ENCODE measurements at places on chromosomes 11 and 22. TPM values are rescaled to one million over a fixed set of nuclear protein-coding genes. Genes with fewer than 3 reads are reported as not detected.

- DNase-seq = peak; percentile 23
Measured at GRCh38 chr11:24592360-24592759, 95.5 kb downstream of the LUZP2 start.

DNA sequence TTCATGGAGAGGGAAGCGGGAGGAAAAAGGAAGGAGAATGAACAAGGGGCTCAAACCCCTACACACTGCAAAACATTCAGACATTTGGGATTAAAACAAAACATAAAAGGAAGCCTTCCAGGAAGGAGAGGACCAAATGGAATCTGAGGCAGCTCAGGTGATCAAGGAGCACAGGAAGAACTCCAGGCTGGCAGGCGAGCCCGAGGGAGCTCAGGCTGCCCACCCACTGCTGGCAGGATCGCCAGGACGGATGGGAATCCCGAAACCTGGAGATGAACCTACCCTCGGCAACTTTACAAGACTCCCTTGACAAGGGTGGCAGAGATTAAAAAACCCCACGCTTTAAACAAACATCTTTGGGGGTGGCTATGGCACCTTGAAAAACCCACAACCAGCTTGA, 5.0 kb upstream of the PYGM start:
- DNase-seq = no peak

Gene OR5M11
- not detected for total RNA-seq

Gene RIC3
- total RNA-seq = 0.26 TPM

- DNase-seq = no peak
Measured at GRCh38 chr11:112253605-112254242, 6.9 kb downstream of the PLET1 start.

Gene ARHGAP20
- under 0.01 TPM for total RNA-seq

DNA sequence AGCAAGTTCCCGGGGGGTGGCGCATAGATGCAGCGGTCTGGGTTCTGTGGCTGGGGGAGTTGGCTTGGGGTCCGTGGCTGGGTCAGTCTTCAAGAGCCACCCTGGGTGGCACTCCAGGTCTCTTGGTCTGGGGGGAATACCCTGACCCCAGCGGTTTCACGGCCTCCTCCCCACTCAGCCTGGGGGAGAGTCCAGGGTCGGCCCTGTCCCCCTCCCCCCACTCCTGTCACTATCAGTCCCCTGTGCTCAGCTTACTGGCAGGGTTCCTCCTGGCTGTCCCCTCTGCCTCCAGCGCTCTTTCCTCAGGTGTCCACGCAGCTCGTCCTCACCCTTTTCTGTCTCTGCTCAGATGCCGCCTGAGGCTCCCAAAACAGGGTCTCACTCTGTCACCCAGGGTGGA, 68.5 kb upstream of the PARVG start:
- DNase-seq = no peak

DNA sequence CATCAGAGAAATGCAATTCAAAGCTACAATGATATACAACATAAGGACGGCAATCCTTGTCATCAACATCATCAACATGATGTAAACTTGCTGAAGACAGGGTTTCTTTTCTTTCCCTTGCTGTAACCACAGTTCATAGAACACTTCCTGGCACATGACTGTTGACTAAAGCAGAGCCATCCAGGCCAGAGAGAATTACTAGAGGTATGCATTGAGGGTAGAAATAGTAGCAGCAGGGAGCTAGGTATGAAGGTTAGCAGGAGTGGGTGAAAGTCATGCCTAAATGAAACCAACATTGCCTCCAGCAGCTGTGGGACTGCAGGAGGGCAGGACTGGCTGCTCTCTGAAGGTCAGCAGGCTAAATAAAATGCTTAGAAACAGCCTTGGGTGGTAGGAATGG, 103.7 kb downstream of the LRRC32 start:
- no peak for DNase-seq

DNA sequence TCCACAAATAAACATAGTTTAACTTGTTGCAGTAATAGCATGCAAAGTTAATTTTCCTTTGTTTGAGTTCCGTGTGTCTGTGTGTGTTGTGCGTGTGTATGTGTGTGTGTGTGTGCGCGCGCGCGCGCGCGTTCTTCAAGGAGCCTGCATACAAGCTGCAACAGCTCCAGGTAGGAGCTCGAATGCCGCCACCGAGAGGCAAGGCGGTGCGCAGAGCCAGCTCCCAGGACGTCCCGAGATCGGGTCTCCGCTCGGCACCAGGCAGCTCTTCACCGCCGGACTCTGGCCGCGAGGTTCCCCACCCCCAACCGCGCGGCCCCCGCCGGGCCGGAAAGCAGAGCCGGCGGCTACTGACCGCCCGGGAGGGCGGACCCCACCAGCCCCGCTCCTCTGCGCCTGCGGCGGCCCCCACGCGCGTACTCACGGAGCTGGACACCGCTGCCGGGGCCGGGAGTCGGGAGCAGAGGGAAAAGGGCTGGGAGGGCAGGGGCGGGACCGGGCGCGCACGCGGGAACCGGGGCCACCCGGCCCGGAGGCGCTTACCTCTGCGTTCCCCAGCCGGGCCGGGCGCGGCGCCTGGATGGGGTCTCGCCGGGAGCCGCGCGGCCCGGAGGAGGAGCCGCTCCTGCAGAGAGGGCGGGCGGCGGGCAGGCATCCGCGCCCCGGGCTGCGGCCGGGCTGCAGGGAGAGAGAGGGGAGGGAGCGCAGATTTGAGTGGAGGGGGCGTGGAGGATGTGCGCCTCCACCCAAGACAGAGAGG, 40.4 kb upstream of the AKIP1 start:
- DNase-seq = peak; percentile 64

DNA sequence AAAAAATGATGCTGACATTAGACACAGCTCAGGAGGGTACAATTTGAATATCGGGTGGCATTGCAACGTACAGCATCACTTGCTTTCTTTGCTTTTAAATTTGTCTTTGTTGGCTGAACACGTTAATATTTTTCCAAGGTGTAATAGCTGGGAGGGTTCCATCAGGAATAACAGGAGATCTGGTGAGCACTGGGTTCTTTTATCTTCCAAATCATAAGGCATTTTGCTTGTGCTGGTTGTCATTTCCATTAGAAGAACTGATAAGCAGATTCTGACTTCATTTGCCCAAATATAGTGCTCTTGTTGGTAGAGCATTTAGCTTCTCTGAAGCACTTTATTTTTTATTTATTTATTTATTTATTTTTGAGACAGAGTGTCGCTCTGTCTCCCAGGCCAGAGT, 48.9 kb downstream of the LMO2 start:
- no peak for DNase-seq

Gene KCTD14
- 1.3 TPM for total RNA-seq

Gene OR5B2
- not detected for total RNA-seq

DNA sequence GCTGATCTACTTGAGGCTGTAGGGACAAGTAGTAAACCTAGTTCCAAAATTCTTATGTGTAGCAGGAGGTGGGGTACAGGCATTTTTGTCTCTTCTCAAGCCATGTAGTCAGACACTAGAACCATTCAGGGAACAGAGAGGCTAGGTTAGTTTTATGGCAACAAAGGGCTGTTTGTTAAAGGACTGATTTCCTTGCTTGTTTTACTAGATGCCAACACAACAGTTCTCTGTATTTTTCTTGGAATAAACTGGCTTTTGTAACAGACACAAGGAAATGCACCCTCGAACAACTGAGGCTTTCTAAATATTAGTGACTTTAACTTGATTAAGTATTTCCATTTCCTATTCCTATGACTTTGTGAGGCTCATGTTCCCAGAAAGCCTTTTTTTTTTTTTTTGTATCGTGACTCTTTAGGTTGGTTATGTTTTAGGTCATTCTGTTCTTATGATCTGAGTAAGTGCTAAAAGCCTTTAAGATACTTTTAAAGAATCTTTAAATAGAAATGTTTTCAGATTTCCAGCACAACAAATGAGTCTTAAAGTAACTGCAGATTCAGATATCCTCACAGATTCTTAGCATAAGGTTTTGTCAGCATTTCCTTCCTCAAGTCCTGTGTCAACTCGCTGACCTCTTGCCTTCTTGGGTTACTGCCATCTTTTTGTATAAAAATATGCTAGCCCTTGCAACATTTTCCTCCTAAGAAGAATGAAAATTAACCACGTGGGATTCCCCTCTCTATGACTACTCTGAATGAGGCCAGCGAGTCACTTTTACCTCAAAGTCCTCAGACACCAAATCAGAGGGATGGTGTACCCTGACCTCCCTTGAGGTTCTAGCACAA, 92.5 kb downstream of the CCDC83 start:
- DNase-seq = peak; percentile 88

- DNase-seq = no peak
Measured at GRCh38 chr22:20952544-20953341, 14.3 kb upstream of the AIFM3 start.

GRCh38 chr11:120608760-120609211, 97.2 kb downstream of the GRIK4 start:
- DNase-seq = no peak

DNA sequence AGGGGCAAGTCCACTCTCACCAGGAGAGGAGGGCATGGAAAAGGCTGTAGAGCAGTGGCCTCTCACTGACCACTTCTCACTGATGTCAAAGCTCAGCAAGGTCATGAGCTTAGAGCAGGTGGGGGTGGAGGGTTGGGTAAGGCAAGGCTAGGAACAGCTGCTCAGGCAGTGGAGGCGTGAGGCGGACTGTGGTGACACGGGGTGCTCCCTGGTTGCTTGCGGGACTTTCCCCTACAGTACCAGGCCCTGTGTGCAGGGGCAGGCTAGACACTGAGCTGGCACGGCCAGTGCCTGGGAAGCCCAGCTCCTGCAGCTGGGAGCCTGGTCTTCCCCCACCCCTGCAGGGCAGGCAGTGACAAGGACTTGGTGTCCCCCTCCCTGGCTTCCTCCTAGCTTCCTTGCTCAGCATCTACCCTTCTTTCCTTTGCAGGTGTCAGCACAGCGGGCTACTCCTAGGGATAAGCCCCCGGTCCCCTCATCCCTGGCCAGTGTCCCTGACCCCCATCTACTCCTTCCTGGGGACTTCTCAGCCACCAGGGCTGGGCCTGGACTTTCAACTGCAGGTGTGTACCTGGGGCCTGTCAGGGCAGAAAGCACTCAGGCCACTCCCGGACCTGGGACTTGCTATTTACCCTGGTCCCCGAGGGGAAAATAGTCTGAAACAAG, 45.6 kb downstream of the PISD start:
- no peak for DNase-seq

Data from bronchial epithelial cell (primary cell).